T-helper 17 cell (primary cell): ENCODE measurements at places on chromosomes 13 and 19.

DNA sequence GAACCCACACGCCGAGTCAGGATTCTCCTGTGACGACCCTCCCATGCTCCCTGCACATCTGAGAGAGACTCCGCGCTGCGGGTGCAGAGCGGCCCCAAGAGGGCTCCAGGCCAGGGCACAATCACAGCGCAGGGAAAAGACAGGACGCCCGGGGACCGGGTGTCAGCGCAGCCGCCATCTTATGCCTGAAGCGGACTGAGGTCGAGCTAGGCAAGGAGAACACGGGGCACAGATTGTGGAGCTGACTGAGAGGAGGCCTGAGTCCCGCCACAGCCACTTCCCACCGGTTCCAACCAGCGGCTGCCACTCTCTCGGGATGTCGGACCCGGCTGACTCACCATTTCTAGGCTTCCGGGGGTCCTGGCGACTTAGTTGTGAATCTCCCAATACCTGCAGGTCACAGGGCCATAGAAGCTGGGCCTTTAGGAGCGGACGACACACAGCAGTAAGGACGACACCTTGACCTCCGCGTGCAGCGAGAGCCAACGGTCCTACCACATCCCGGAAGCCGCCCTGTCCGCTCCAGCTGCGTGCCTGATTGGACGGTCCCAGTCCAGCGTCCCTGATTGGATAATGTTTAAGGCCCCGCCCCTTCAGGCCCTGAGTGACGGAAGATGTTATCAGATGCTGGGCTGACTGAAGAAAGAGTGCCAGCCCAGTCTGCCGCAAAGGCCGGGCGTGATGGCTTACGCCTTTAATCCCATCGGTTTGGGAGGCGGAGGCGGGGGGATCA lies at the start of gene ZNF728:
Gene ZNF728 (minus strand): TSS at position 487 of the 733 bp plus-strand sequence. CDS start 146 bp downstream, at position 341.
- H3K4me1 ChIP-seq, result no peaks in the 10 kb centered on the region
- DNase-seq, result no peak
- H3K27ac ChIP-seq, result no peak within 1 kb of the TSS
- no peak within 1 kb of the TSS for H3K4me3 ChIP-seq
- no peaks in the 10 kb centered on the region for H3K27me3 ChIP-seq

GRCh38 chr13:47120282-47120681 lies 223.4 kb upstream of the HTR2A start:
- no peaks in the 10 kb centered on the region for H3K36me3 ChIP-seq
- peaks cover 14% of the 10 kb centered on the region for H3K27me3 ChIP-seq
- no peak overlapping the region for H3K27ac ChIP-seq
- no peak overlapping the region for H3K4me3 ChIP-seq
- no peaks in the 10 kb centered on the region for H3K4me1 ChIP-seq
- DNase-seq, result no peak

DNA sequence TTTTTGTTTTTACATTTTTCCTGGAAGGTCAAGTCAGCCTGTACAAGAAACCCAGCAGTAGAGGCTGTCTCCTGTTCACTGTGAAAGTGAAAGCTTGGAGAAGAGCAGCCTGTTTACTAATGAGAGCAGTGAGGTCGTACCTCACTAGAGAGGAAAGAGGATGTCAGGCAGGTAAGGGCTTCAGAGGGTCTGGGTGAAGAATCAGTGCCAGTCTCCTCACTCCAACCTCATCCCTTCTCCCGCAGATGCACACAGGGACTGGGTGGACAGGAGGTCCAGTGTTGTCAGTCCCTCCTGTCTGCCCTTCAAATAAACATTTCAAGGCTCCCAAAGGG lies 462.5 kb downstream of the KLF5 start:
- no peaks in the 10 kb centered on the region for H3K36me3 ChIP-seq
- H3K4me1 ChIP-seq, result peaks cover 13% of the 10 kb centered on the region
- H3K27ac ChIP-seq, result peak overlapping the region; percentile 89

GRCh38 chr13:47289567-47289966 lies 392.7 kb upstream of the HTR2A start:
- no peaks in the 10 kb centered on the region for H3K27me3 ChIP-seq
- no peaks in the 10 kb centered on the region for H3K4me1 ChIP-seq
- H3K36me3 ChIP-seq, result no peaks in the 10 kb centered on the region
- no peak overlapping the region for H3K27ac ChIP-seq
- H3K4me3 ChIP-seq, result no peak overlapping the region

GRCh38 chr13:94063096-94063495 lies 416.4 kb downstream of the DCT start:
- H3K36me3 ChIP-seq, result no peaks in the 10 kb centered on the region
- H3K4me1 ChIP-seq, result no peaks in the 10 kb centered on the region

- H3K4me1 ChIP-seq, result peaks cover 2% of the 10 kb centered on the region
- no peak for DNase-seq
- H3K36me3 ChIP-seq, result no peaks in the 10 kb centered on the region
- H3K27ac ChIP-seq, result no peak overlapping the region
- no peak overlapping the region for H3K4me3 ChIP-seq
These were observed 161.8 kb downstream of the DIAPH3 start for GRCh38 chr13:60001889-60002288.

- H3K27me3 ChIP-seq, result no peaks in the 10 kb centered on the region
- peak overlapping the region; percentile 98 for H3K4me3 ChIP-seq
- peaks cover 76% of the 10 kb centered on the region for H3K4me1 ChIP-seq
- peak; percentile 46 for DNase-seq
- peak overlapping the region; percentile 98 for H3K27ac ChIP-seq
- peaks cover 16% of the 10 kb centered on the region for H3K36me3 ChIP-seq
These were observed 5.1 kb downstream of the EGLN2 start for GRCh38 chr19:40803857-40804782.

- H3K4me1 ChIP-seq, result peaks cover 8% of the 10 kb centered on the region
- H3K27ac ChIP-seq, result no peak overlapping the region
- peaks cover 23% of the 10 kb centered on the region for H3K27me3 ChIP-seq
- no peaks in the 10 kb centered on the region for H3K36me3 ChIP-seq
- DNase-seq, result no peak
These were observed 144.9 kb upstream of the ZNF507 start for GRCh38 chr19:32200312-32201038.

GRCh38 chr19:34236035-34236987 lies 18.0 kb upstream of the GARRE1 start:
- no peak overlapping the region for H3K27ac ChIP-seq
- DNase-seq, result no peak

- H3K27me3 ChIP-seq, result no peaks in the 10 kb centered on the region
- H3K27ac ChIP-seq, result no peak overlapping the region
- H3K4me3 ChIP-seq, result no peak overlapping the region
- no peaks in the 10 kb centered on the region for H3K4me1 ChIP-seq
- H3K36me3 ChIP-seq, result no peaks in the 10 kb centered on the region
These were observed 202.3 kb upstream of the KLHL1 start for GRCh38 chr13:70310396-70311119.

GRCh38 chr19:29040951-29041350 lies 172.0 kb downstream of the UQCRFS1 start:
- no peak overlapping the region for H3K4me3 ChIP-seq
- H3K36me3 ChIP-seq, result no peaks in the 10 kb centered on the region

DNA sequence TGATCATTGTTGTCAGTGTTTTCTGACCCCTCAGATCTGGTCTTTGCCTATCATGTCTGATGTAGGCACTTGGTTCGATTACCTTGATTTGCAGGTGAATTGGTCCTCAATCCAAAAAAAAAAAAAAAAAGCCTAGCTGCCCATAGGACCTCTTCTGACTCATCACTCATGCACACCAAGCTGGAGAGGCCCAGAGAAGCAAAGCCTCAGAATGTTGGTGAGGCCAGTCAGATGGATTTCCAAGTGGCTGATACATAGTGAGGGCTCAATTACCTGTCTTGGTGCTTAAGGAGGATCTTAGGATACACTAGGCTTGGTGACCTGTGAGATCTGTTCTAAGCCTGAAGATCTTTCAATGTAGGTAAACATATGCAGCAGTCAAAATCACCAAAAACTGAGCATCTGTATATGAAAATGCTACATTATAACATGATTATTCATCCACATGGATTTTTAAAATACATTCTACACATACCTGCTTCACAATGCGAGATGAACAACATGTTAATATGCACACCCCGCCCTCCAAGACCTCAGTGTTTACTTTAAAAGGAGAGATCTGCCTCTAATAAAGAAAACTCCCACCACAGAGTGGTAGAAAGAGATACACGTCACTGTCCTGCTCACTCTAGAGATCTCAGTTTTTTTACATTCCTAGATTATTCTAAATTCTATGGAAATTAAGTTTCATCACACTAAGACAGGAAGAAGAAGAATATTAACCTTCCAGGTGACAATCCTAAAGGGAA lies 79.9 kb upstream of the RAP2A start:
- peaks cover 5% of the 10 kb centered on the region for H3K36me3 ChIP-seq
- DNase-seq, result no peak
- no peaks in the 10 kb centered on the region for H3K27me3 ChIP-seq
- H3K27ac ChIP-seq, result peak overlapping the region; percentile 59

- no peak overlapping the region for H3K27ac ChIP-seq
- no peak overlapping the region for H3K4me3 ChIP-seq
- no peak for DNase-seq
- H3K27me3 ChIP-seq, result no peaks in the 10 kb centered on the region
These were observed 1212.8 kb downstream of the DIAPH3 start for GRCh38 chr13:58950911-58951310.
